ENCODE measurements at places on chromosomes 12 and 14.

DNA sequence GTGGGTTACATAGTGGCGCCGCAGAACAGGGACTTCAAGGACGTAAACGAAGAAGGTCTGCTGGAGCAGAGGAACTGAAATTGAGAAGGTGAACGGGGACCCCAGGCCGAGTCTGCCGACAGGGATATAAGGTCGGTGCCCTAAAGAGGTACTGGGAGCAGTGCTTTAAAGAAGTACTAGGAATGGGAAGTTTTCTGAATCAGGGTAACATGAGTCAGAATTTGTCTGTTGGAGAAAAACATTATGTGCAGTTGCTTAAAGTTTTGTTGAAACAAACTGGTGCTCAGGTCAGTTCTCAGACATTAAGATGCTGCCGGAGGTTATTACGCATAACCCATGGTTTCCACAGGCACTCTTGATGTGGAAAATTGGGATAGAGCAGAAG lies 14.8 kb upstream of the SLC10A1 start:
- no peak for DNase-seq

DNA sequence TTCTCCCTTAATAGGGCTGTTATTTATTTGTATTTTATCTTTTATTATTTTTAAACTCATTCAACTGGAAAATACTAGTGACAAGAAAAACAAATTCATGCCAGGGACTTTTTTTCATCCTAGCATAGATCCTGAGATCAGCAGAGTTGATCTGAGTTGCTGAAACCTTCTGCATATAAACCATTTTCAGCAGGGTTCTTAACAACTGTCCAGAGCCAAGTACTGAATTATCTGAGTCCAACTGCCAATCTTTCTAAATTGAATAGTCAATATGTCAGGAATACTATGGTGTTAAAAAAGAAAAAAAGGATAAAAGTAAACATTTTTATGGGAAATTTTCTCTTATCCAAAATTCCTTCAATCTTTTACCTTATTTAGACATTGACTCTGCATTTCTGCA lies 28.6 kb downstream of the CDC42BPB start:
- DNase-seq, result no peak

- DNase-seq, result no peak
These were observed 3.6 kb downstream of the STAT6 start for GRCh38 chr12:57107456-57108155.

DNA sequence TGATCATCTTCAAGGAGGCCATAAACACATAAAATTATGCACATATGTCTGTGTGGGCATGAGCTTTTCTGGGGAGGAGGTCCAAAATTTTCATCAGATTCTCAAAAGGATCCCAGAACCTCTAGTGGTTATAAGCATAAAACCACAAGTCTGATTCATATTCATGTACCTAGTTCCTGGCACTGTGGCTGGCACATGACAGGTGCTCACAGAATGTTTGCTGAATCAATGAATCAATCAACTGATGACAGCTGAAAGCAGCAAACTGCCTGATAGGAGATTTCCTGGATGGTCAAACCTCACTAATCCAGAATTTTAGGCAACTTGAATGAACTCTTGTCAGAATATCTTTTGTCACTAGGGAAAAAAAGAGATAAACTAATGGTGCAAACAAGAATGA lies 13.5 kb upstream of the CMKLR1 start:
- DNase-seq, result no peak

DNA sequence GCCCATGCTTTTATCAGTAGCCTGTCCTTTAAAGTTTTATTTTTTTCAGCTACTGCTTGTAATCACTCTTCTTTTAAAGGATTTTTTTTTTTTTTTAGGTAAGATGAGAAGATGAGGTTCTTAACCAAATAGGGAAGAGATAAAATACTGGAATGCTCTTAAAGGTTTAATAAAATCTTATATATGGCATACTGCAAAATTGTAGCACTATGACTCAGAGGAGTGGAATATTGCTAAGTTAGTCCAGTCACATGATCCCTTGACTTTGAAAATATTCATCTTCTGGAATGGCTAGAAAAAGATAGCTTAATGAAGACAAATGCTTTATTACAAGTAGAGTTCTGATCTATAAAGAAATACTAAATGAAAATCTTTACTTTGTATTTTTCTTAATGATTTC lies 116.6 kb downstream of the NAV3 start:
- peak; percentile 84 for DNase-seq

DNA sequence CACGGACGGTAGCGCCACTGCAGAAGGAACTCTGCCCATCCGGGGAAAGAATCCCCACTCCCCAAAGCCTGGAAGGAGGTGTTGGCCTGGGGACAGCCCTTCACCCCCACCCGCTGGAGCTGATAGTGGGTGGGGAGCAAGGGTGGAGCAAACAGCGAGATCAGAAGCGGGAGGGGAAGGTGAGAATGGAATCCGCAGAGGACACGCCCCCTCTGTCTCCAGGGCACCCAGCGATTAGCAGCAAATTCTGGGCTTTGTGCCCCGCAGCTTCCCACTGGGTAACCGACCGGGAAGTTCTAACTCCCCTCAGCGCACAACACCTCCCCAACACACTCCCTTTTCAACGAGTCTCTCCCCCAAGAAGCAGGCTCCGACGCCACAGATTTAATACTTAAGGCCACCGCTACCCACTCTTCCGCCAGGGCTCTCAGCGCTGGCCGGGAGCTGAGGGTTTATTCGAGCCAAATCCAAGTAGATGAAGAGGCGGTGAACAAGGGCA lies 1.4 kb downstream of the SLC25A29 start:
- peak; percentile 8 for DNase-seq

DNA sequence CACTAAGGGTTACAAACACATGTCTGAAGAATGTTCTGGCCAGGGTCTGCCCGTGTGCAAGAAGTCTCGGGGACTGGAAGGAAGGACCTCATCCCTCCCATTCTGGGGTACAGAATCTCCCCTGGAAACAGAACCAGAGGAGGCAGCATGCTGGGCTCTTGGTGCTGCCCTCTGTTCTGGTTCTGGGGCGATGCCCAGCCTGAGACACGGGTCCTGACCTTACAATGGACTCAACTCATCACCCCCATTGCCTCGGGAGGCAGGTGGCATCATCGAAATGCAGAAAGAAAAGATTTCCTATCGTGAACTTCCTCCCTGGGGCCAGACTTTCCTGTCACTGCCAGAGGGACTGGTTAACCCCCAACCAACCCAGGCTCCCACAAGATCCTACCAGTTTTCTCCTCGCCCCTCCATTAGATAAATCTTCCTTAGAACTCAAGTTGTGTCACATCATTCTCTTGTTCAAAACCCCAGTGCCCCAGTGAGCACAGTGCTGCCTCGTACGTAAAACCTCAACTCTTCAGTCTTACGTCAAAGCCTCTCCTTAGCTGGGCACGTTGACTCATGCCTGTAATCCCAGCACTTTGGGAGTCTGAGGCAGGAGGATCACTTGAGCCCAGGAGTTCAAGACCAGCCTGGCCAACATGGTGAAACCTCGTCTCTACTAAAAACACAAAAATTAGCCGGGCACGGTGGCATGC lies 52.1 kb downstream of the PSMA6 start:
- no peak for DNase-seq

GRCh38 chr14:36504771-36505175 lies 15.3 kb downstream of the NKX2-1 start:
- no peak for DNase-seq

- DNase-seq, result no peak
These were observed 55.4 kb downstream of the SCAF11 start for GRCh38 chr12:45934956-45935355.

DNA sequence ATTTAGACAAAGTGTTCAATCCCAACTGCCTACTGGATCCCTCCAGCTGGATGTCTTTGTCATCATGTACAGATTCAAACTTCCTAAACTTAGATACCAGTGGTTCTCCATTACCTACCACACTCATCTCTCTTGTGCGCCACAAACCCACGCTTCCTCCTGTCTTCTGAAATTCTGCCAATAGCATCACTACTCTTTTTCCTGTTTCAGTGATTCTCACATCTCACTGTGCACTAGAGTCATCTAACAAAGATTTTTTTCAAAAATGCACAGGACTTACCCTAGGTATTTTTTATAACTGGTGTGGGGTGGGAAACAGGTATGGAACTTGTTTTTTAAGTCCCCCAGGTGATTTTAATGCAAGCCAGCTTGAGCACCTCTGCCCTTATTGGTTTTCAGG lies 5.9 kb downstream of the PSMB5 start:
- DNase-seq, result no peak

GRCh38 chr12:24240707-24241106 lies 291.2 kb upstream of the SOX5 start:
- DNase-seq, result no peak

DNA sequence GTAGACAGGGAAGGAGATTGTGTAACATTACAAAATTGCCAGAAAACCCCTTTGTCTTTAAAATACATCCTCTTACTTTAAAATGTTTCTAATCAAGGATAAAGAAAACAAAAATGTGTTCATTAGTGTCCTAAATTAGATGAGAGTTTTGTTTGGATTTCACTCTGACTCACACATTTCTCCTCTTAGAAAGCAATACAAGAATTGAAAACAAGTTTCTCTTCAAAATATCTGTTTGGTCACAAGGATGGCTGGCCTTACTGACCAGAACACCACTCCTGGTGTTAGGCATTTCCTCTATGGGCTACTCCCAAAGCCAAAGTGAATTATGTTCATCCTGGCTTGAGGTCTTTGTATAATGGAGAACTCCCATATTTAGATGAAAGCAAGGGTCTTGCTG lies 6.4 kb downstream of the GUCY2C start:
- no peak for DNase-seq

DNA sequence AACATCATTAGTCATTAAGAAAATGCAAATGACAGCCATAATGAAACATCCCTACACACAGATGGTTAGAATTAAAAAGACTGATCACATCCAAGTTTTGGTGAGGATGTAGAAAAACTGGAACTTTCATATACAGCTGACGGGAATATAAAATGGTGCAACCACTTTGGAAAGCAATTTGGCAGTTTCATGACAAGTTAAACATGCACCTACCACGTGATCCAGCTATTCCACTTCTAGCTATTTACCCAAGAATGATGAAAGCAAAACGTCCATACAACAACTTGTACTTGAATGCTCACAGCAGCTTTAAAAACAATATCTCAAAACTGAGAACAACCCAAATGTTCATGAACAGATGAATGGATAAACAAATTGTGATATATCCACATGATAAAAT lies 77.9 kb upstream of the AVPR1A start:
- no peak for DNase-seq

- no peak for DNase-seq
These were observed 120.7 kb upstream of the PWP1 start for GRCh38 chr12:107564946-107565345.

DNA sequence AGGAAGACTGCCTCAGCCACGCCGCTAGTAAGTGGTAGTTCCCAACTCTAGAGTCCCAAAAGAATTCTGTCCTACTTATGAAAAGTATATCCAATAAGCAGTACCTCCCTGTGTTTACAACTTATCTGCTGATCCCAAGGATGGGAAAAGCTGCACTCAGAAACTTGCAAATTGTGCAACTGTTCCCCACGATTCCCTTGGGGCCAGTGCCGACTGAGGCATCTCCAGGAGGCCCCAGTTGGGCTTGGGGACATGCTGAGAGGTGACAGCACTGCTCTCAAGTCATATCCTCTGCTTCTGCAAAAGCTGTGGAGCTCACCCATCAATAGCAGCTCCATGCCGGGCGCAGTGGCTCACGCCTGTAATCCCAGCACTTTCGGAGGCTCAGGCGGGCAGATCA lies 23.7 kb downstream of the SPRING1 start:
- DNase-seq, result no peak

- DNase-seq, result no peak
These were observed 101.0 kb upstream of the PRMT8 start for GRCh38 chr12:3389986-3390385.

- DNase-seq, result no peak
These were observed 1.1 kb upstream of the TM9SF1 start for GRCh38 chr14:24196071-24197055.

GRCh38 chr14:89644641-89645040 lies 227.6 kb upstream of the FOXN3 start:
- no peak for DNase-seq

- DNase-seq, result no peak
These were observed 2.6 kb downstream of the ITPR2 start for GRCh38 chr12:26830363-26830762.

DNA sequence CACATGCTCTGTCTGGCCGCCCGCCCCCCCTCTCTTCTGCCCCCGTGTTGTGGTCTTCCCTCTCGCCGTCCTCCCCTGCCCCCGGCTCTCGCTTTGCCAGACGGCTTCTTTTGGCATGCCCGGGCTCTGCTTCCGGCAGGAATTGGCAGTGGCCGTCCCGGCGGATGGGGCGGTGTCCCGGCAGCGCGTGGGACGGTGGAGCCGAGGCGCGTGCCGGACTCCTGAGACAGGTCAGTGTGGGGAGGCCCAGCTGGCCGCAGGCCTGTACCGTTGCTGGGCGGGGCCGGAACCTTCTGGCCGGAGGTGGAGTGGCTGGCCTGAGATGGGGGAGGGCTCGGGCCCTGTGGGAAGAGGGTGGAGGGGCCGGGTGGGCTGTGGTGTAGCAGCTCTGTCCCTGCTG lies 17.1 kb downstream of the KIF26A start:
- DNase-seq, result no peak

GRCh38 chr14:72680853-72681640 lies 212.9 kb downstream of the DPF3 start:
- no peak for DNase-seq

GRCh38 chr14:80390906-80391305 lies 179.6 kb upstream of the DIO2 start:
- DNase-seq, result peak; percentile 83

Measured in fibroblast of skin of abdomen (primary cell).